ENCODE measurements at places on chromosomes 5 and 9.

- peak; percentile 83 for DNase-seq
Observed at GRCh38 chr5:138946241-138946623, 71.1 kb upstream of the LRRTM2 start.

GRCh38 chr5:112210430-112211005, 208.6 kb downstream of the EPB41L4A start:
- DNase-seq = peak; percentile 8

GRCh38 chr5:66769030-66769733, 173.0 kb downstream of the MAST4 start:
- no peak for DNase-seq

GRCh38 chr5:127505905-127506304, 11.5 kb upstream of the PRRC1 start:
- no peak for DNase-seq

DNA sequence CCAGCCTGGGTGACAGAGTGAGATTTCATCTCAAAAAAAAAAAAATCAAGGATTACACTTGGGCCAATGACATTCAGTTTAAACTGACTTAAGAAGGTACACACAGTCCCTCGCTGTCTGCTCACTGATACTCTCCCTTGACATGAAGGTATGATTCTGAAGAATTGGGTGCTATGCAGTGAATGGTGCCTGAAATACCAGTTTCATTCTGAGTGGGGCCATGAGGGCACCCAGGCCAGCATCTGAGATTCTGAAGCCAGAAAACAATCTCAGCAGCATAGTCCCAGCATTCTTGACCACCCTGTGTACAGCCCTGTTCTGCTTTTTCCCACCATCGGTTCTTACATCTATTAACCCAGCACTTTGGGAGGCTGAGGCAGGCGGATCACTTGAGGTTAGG, 7.8 kb upstream of the ZNF354B start:
- no peak for DNase-seq

DNA sequence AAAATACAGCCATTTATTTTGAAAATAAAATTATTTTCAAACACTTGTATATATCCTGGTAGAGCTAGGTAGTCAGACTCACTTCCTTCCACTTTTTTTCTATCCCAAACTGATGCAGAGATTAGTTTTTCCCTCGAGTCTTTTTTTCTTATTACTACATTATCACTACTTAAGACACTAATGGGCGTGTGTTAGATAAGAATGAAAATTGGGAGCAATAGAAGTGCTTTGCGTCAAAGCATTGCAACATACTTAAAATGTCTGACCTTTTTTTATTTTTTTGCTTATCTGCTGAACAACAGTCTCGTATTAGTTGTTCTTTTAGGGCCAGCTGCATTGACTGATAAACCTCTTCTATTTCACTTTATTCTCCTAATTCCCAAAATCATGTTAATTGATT, 1278.7 kb downstream of the CDH12 start:
- DNase-seq = no peak

- no peak for DNase-seq
Observed at GRCh38 chr5:59760785-59761348, 132.7 kb downstream of the PDE4D start.

DNA sequence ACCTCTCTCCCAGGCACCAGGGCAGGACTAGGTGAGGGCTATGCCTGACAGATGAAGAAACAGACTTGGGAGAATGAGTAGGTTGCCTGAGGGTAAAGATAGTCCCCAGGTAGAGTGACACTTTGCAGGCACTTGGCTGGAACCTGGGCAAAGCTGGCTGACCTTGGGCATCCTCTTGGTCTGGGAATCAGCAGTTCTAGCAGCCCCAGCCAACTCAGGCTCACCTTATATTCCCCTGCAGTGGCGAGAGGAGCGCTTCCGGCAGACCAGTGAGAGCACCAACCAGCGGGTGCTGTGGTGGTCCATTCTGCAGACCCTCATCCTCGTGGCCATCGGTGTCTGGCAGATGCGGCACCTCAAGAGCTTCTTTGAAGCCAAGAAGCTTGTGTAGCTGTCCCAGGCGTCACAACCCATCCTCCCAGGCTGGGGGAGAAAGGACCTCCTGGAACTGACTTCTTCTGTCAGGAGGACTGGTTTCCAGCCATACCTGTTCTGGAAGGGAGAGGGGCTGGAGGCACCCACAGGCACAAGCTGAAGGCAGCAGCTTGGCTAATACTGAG, 3.1 kb downstream of the TMED9 start:
- no peak for DNase-seq

DNA sequence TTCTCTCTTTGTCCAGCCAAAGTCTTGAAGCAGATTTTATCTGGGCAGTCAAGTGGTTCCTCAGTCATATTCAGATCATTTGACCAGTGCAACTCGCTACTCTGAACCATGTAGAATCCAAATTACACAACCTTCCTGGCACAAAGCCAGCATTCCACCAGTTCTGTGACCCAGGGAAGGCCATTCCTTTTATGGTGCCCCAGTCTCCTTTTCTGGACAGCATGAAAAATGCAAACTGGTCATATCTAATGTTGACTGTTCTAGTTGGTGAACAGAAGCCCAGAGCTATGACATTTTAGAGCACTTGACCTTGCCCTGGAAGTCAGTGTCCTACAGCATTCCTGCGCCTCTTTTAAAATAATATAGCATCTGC, 364.6 kb downstream of the BRINP1 start:
- peak; percentile 64 for DNase-seq

DNA sequence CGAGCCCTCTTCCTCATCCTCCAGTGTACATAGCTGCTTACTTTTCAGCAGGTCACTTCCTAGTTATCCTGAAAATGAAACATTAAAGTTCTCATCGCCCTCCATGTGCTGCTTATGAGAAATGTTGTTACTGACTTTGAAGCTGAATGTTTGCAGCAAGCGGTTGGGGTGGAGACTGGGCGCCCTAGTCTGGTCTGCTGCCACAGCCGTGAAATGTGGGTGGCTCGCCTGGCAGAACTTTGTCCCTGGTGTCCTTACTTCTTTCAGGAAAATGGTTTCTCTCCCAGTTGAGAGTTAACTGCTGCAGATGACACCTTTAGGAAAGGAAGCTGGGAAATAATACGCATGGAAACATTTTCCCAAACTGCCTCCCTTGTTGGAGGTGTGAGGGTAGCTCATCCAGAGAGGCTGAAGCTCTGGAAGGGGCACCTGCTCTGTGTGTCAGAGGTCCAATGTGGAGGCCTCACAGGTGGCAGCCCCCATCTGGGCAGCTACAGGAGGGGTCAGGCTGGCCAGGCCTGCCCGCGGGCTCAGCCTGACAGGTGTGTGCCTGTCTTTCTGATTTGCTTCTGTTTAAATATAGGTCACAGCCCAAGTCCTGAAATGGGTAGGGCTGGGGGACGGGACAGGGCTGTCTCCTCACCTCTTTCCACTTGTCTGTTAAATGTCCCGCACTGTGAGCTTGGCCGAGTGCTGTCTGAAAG, 24.0 kb downstream of the TRAF2 start:
- DNase-seq = no peak

GRCh38 chr9:130654879-130655278, 9.5 kb upstream of the PRDM12 start:
- DNase-seq = no peak

- no peak for DNase-seq
Observed at GRCh38 chr9:117827456-117827855, 123.3 kb downstream of the TLR4 start.

- DNase-seq = no peak
Observed at GRCh38 chr5:179876610-179876952, 18.0 kb upstream of the MRNIP start.

DNA sequence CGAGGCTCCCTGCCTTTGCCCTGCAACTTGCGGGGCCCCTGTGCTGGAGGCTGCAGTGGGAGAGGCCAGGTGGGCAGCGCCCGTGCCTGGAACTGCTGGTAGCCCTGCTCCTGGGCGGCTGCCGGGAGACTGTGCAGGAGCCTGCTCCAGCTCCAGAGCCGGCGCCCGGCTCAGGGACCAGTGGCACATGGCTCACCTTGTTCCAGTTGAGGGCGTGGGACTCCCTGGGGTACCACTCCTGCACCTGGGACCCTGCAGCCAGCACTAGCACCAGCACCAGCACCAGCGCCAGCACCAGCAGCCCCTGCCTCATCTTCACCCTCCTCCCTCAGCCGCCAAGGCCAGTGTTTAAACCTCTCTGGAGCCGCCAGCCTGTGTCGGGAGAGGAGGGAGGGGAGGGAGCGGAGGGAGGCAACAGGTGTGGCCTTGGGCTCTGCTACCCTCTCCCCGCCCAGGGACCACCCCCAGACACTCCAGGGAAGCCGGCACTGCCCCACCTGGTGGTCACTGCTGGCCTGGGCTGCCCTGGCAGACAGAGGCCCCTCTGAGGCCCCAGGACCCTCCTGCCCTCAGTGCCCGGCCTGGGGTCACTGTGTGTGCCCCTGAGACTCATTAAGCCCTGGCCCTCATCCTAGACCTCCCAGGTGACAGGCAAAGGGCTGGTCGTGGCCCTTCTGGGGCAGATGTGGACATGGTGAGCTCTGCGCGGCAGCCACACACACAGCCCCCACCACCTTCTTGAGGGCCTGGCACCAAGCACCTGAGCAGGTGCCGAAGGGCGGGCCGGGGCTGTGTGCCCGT, at the start of gene LCN10:
Gene LCN10 (minus strand): TSS at position 350 of the 801 bp plus-strand sequence. CDS start 37 bp downstream, at position 313.
- DNase-seq = no peak

GRCh38 chr5:103036601-103037000, 83.3 kb downstream of the GIN1 start:
- no peak for DNase-seq

DNA sequence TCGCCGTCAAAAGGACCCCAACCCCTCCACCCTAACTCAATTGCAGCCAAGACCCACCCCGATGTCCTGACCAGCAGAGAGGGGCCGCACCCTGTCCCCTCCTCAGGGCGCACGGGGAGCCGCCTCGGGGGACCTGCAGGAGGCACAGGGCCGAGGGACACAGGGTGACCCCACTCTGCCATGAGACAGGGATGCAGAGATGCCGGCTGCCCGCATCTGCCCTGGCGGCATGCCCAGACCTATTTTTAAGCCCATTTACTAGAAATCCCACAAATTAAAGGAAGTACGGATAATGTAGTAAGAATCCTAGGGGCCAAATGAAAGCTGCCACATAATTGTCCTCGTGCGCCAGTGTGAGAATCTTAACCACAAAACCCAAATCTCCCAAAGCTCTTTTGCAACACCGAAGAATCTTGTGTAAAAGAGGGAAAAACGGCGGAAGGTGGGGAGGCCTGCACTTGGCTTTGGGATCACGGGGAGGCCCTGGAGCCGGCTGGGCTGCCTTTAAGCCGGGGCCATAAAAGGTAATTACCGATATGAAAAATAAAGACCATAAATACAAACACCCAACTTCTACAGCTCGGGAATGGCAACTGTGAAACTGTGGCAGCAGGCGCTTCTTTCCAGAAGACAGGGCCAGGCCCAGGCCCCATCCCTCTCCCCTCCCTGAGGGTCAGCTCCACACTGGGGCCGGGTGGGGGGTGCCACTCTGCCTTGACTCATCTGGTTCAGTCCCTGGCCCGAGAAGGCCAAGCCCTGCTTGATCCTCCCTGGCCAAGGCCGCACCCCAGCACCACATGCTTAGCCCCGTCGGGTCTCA, 35.0 kb downstream of the NACC2 start:
- DNase-seq = no peak

DNA sequence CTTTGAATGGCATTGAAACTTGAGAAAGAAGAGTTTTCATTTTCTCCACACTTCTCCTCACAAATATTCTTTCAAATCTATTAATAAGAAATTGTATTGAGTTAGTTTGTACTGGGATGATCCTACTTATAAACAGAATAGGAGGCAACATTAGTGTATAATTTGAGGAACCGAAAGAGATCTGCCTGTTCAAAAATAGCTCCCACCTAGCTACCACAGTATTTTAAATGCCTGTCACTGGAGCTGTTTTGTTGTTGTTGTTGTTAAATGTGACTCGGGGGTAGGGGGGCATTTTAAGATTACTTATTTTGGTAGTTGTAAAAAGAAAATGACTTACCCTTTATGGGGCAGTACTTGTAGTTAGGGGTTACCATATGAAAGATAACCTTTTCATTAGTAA, 20.1 kb upstream of the HAPLN1 start:
- DNase-seq = no peak

DNA sequence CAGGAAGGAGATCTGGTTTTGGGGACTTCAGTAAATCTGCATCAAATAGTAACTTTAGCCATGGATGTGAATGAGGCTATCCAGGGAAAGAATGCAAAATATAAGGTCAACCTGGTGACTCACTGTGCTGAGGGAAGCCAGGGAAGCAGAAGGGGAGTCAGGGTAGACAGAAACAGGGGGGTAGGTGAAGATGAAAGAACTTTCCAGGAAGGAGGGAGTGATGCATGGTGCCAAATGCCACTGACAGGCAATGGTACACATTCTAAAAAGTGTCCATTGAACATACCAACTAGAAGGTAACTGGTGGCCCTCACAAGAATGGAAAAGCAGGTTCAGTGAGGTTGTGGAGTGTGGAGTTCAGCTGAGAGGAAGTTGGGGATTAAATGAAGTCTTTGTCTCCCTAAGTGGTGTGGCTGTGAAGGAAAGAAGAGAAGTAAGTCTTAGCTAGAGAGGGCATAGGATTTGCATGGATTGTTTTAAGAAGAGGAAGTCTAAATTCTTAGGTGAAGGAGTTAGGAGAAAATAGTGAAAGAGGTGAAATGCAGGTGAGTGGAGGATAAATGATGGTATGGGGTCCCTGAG, 35.5 kb downstream of the PALM2AKAP2 start:
- no peak for DNase-seq

DNA sequence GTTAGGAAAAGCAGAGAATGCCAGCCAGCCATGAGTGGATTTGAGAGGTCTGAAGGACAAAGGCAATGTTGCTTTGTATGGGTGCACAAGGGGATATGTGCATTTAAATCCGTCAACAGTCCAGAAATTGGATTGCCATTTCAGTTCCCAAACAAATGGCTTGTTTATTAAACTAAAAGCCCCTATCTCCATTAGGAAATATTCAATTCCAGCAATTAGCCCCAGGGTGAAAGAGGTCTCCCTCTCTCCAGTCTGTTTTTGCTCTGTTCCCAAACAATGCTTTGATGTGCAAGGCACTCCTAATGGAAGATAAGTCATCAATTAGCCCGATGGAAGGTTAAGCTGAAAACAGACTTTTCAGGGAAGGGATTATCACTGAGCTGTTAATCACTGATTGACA, 101.3 kb downstream of the C9orf152 start:
- no peak for DNase-seq

DNA sequence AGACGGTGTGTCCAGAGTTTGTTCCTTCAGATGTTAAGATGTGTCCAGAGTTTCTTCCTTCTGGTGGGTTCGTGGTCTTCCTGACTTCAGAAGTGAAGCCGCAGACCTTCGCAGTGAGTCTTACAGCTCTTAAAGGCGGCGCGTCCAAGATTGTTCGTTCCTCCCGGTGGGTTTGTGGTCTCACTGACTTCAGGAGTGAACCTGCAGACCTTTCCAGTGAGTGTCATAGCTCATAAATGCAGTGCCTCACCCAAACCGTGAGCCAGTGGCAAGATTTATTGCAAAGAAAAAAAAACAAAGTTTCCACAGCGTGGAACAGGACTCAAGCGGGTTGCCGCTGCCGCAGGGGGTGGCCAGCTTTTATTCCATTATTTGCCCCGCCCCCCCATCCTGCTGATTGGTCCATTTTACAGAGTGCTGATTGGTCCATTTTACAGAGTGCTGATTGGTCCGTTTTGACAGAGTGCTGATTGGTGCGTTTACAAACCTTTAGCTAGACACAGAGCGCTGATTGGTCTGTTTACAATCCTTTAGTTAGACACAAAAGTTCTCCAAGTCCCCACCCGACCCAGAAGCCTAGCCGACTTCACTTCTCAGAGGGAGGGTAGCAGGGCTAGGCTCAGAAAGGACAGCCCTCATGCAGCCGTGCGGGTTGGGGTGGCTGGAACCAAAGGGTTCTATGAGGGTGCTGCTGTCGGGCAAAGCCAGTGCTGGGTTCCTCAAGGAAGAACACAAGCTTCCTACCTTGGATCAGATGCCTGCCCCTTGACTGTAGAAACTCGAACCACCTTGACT, 9.1 kb upstream of the RNF130 start:
- no peak for DNase-seq

- no peak for DNase-seq
Observed at GRCh38 chr5:152424501-152424900, 19.4 kb upstream of the NMUR2 start.
